ENCODE measurements at places on chromosomes 2 and 18.

DNA sequence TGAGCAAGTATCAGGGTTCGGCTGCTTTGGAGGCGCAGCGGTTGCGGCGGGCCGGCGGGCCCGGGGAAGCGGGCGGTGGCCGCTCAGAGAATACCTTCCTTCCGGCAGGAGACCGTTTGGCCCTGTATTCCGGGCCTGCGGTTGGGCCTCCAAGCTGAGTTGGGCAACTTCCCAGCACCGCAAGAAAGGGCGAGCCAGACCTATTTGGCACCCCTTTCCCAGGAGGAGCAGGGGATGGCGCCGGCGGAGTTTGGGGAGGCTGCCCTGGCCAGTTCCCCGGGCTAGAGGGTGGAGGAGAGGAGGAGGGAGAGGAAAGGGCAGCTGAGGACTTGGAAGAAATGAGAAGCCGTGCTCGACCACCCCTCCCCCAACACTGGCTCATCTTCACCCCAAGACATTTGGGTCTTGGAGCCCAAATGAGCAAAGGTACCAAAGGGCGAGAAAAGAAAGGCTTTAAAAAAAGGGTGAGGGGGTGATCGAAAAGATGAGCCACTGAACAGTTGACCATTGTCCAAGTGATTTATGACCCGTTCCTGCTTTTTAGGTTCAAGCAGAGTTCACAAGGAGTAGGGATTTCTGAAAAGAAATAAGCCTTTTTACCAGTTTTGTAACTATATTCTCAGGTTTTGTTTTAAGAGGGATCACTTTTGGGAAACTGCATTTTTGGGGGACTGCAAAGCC lies 8.4 kb downstream of the HOXD3 start:
- DNase-seq = no peak

- DNase-seq = peak; percentile 19
Measured at GRCh38 chr2:102063941-102064678, 72.3 kb downstream of the IL1R2 start.

- no peak for DNase-seq
Measured at GRCh38 chr2:159098921-159099411, 130.5 kb downstream of the TANC1 start.

GRCh38 chr2:216057688-216058193 lies 23.9 kb downstream of the PECR start:
- peak; percentile 34 for DNase-seq

- no peak for DNase-seq
Measured at GRCh38 chr2:18454692-18455235, 105.7 kb downstream of the RDH14 start.

- DNase-seq = no peak
Measured at GRCh38 chr2:169877398-169877797, 50.1 kb downstream of the UBR3 start.

- DNase-seq = no peak
Measured at GRCh38 chr2:105517814-105518705, 119.2 kb upstream of the FHL2 start.

DNA sequence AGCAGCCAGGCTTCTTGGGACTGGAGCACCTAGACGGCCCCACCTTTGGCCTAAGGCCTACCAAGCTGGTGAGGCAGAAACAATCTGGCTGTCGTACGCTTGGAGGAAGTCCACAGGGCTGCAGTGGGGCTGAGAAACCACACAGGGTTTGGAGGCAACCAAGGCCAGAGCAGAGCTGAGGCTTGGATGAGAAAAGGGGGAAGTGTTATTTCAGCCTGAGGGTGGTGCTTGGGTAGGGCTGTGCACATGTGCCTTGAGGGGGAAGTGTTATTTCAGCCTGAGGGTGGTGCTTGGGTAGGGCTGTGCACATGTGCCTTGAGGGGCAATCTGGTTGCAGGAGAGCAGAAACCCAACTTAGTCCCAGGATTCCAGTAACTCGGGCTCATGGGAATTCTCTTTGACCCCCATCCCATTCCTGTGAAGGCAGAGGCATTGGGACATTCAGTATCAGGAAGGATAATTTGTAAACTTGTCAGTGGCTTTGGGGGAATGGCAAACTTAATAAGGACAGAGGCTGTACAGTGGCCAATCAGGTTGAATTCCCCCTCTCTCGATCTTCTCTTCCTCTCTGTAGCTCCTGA lies 971 bp upstream of the FBXO41 start:
- DNase-seq = no peak

- no peak for DNase-seq
Measured at GRCh38 chr2:70920367-70920715, 15.4 kb upstream of the ATP6V1B1 start.

DNA sequence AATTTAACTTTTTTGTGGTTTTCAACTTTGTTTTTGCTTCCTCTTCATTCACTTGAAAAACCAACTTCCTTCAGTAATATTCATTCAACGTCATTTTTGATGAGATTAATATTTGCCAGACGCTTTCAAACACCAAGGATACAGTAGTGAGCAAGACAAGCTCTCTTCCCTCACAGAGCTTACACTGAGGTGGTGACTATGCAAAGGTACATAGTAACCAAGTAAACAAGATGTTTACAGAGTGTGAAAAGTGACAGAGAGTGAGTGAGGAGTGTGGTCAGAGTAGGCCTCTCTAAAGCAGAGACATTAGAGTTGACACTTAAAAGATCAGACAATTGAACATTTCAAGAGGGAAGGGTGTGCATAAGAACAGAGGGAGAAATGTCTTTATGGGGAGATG lies 155.5 kb downstream of the TMEM247 start:
- DNase-seq = no peak

DNA sequence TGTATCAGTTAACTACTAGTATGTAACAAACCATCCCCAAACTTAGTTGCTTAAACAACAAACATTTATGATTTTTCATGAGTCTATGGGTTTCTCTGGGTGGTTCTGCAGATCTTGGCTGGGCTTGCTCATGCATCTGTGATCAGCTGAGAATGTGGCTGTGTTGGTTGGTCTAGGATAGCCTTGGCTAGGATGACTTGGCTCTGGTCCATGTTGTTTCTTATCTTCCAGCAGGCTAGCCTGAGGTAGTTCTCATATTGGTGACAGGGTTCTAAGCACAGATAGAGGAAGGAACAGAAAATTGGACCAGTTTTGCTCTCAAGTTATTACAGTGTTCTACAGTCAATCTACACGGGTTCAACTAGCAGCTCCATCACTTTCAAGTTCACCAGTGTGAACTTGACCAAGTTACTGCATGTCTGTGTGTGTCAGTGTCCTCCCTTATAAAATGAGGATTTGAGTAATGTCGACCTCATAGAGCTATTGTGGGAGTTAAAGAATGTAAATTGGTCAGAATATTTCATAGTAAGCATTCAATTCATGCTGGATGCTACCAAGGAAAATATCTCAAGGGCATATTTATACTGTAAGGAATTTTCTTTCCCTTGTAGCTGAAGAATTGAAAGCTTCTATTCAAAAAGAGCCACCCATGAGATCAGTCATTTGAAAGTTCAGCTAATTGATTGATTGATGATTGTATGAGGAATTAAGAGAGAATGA lies 65.3 kb downstream of the MYO3B start:
- DNase-seq = no peak

GRCh38 chr18:76390452-76391035 lies 104.5 kb downstream of the ZNF516 start:
- no peak for DNase-seq

GRCh38 chr2:98084151-98084868 lies 2.7 kb upstream of the VWA3B start:
- no peak for DNase-seq

DNA sequence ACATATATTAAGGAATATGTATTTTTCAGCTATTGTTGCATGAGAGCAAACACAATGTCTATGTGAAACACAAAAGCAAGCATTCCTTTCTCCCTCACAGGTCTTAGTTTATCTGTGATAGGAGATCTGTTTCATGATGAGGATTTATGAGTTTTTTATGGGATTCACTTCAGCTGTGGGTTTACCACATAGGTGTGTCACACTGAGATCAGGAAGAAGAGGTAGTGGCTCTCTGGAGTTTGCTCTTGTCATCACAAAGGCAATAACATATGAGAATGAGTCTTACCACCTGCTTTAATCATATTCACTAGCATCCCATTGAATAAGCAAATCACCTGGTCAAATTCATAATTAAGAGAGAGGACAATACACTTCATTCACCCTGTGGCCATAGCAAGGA lies 960.3 kb upstream of the SLC39A10 start:
- DNase-seq = no peak

GRCh38 chr2:150888337-150888736 lies 373.3 kb downstream of the RBM43 start:
- no peak for DNase-seq

DNA sequence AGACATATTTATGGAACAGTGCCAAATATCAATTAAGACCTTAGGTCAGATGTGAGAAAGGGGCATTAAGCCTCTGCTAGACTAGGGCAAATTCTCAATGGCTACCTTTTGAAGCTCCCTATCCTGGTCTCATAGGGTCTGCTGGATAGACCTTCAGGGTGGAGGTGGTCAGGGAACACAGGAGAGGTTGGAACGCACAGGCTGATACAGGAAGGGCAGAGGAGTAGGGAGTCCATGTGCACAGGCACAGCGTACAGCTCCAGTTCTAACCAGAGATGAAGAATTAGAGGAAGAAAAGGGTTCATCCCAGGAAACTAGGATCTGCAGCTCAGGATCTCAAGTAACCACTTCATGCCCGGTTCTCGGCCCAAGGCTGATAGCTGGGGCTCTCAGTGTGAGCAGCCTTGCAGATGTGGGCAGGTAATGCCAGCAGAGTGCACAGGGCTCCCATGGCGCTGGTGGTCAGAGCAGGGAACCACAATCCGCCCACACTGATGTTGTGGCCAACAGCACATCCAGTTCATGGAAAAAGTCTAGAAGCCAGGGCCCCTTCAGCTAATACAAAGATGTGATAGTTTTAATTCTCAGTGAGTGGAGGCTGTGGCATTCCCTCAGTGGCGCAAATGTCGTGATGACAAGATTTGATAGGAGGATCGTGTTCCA lies 3.4 kb upstream of the EVA1A start:
- no peak for DNase-seq

GRCh38 chr2:12163866-12164265 lies 417.4 kb downstream of the LPIN1 start:
- DNase-seq = no peak

DNA sequence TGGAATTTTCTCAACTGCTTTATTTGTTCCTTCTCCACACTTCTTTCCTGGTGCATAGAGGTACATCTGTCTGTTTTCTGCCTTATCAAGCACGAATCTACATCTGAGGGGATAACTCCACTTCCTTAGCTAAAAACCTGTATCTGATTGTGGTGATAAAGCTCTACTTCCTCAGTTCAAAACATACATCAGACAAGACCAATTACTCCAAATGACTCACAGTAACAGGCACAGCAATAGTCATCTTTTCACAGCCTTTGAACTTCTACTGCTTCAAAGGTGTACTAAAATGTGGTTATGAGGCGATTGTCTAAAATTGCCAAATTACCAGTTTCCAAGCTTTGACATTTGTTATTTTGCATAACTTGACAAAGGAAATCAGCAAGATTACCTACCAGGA lies 803.6 kb upstream of the ZEB2 start:
- no peak for DNase-seq

DNA sequence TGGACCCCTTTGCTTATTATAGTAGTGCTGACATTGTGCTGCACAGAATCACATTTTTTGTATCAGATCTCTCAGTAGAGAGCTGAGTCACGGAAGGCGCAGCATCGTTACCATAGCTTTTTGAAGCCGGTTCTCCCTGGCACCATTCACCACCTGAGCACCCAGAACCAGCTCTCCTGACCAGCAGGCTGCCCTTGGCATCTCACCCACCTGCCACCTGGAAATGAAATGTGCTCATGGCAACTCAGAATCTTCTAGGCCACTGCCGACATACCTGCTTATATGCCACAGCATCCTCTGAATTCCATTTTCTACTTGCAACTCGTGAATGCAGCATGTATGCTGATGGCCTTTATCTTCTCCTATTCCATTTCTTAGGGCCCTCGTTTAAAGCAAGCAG lies 62.7 kb downstream of the COA5 start:
- DNase-seq = no peak

GRCh38 chr2:97673915-97674283 lies 4.4 kb downstream of the C2orf92 start:
- no peak for DNase-seq

DNA sequence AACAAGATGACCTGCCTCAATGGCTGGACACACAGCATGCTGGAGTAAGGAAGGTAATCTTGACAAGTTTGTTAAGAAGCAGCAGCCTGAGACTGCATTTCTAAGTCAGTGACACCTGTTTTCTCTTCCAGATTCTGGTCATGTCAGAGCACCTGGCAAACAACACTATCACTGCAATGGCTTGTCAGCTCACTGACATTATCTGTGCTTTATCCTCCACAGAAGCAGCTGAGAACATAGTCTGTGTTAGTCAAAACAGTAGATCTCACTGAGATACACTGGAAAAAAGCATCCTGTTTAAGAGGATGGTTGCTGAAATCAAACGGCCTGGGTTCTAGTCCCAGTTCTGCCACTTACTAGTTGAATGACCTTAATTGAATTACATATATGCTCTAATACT lies 355.2 kb downstream of the RIT2 start:
- DNase-seq = no peak

- DNase-seq = no peak
Measured at GRCh38 chr2:126995621-126996377, 97.1 kb downstream of the TEX51 start.

DNA sequence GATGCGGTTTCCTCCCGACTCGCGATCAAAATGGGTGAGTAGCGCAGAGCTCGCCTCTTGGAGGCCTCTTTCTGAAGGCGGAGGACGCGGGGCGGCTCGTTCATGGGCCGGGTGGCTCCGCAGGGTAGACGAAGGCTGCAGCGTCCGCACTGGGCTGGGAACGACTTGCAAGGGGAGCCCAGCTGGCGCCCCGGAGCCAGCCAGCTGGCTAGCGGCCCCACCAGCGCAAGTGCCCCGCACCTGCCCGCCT lies 328 bp upstream of the PASK start:
- DNase-seq = no peak

GRCh38 chr18:58080451-58080850 lies 36.4 kb downstream of the NEDD4L start:
- DNase-seq = no peak

DNA sequence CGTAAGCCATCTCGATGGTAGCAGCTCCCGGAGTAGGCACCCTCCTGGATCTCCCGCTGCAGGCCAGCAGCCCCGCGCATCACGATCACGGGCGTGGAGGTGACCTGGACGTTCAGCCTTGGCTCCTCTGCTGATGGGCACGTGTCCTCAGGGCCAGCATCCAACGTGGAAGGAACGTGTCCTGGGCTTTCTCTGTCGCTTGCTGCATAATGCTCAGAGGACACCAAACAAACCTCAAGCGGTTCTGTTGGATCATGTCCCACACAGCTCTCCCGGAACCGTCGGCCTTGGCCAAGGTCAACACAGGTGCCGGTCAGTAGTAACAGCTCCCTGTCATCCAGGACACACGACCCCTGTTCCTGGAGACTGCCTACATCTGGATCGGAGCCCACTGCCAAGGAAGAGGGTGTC lies 23.1 kb downstream of the PASK start:
- DNase-seq = no peak

GRCh38 chr2:8257502-8257901 lies 424.4 kb upstream of the ID2 start:
- no peak for DNase-seq

DNA sequence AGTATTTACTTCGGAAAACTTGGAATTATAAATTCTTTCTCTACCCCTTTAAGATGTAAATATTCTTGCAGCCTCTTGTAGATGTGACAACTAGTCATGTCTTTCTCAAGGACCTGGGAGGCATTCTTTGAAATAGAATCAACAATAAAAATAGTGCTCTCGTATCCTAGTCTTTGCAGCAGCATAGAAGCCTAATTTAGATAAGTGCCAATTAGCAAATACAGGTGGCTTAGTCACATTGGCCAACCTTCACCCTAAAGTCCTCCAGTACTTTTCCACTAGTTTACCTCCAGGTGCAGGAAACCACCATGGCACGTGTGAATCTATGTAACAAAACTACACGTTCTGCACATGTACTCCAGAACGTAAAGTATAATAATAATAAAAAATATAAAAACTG lies 3.5 kb upstream of the ZSWIM2 start:
- DNase-seq = no peak
